ENCODE measurements at places on chromosomes 7 and 10. TPM values are rescaled to one million over a fixed set of nuclear protein-coding genes. Genes with fewer than 3 reads are reported as not detected.
A peak's percentile ranks its signal among the peaks of the same experiment; 100 is the strongest.

GRCh38 chr10:75432176-75432575 is 752 bp downstream of the LRMDA start:
- no peaks in the 10 kb centered on the region for H3K27me3 ChIP-seq
- H3K27ac ChIP-seq, result no peak overlapping the region
- H3K4me3 ChIP-seq, result peak overlapping the region; percentile 61
- no peaks in the 10 kb centered on the region for H3K36me3 ChIP-seq
- H3K4me1 ChIP-seq, result no peaks in the 10 kb centered on the region

DNA sequence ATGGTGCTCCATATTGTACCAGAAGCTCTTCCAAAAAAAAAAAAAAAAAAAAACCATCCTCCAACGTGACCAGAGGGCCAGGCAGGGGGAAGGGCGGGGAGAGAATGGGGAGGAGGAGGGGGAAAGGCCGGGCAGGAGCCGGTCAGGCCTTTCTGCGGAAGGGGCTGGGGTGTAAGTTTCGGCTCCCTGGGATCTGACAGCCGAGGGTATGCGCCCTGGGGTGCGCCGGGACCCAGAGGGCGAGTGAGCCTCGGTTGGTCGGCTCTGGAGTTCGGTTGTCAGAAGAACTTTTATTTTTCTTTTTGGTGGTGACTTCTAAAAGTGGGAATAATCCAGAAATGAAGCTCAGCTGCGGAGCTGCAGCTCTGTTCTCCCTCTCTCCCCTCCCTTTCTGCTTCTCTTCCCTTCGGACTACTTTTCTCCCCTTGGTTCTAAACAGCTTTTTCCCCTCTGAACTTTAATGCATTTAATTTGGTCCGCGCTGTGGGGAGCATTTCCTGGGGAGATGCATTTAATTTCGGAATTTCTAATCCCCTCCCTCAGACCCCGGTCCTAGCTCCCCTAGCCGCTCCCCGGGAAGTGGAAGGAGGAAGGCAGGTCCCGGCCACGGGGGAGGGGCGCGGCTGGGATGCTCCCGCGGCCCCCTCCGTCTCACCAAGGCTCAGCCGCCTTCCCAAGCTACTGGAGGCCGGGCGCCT is 3.9 kb upstream of the PAX2 start:
- peaks cover 100% of the 10 kb centered on the region for H3K27me3 ChIP-seq
- DNase-seq, result no peak
- no peaks in the 10 kb centered on the region for H3K36me3 ChIP-seq
- peaks cover 13% of the 10 kb centered on the region for H3K4me1 ChIP-seq
- H3K27ac ChIP-seq, result no peak overlapping the region
- H3K4me3 ChIP-seq, result no peak overlapping the region

GRCh38 chr7:5382281-5382892 is 41.2 kb downstream of the TNRC18 start:
- no peak overlapping the region for H3K4me3 ChIP-seq
- H3K4me1 ChIP-seq, result peaks cover 19% of the 10 kb centered on the region
- H3K36me3 ChIP-seq, result no peaks in the 10 kb centered on the region
- H3K27me3 ChIP-seq, result no peaks in the 10 kb centered on the region
- DNase-seq, result no peak

- no peaks in the 10 kb centered on the region for H3K27me3 ChIP-seq
- no peak for DNase-seq
- no peaks in the 10 kb centered on the region for H3K4me1 ChIP-seq
- no peak overlapping the region for H3K4me3 ChIP-seq
Measured at GRCh38 chr7:3412871-3413270, 111.8 kb downstream of the SDK1 start.

DNA sequence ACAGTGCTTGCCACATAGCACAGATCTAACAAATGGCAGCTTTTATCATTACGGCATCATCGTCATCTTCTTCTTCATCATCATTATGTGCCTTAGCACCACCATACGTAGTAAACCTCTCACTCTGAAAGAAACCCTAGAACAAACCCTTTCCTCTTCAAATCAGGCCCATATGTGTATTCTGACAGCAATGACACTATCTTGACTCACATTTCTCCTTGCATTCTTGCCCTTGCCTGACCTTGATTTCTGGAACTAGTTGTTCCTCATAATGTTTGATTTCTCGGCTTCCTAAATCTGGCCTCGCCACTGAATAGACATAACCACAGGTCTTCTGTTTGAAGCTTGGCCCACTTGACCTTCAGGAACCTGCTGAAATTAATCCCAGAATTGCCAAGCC is 115.3 kb downstream of the DGKI start:
- DNase-seq, result no peak
- no peaks in the 10 kb centered on the region for H3K4me1 ChIP-seq
- no peak overlapping the region for H3K27ac ChIP-seq

Gene KCNMA1
- 15.1 TPM for total RNA-seq

GRCh38 chr7:121269798-121270197 is 59.0 kb upstream of the WNT16 start:
- H3K27ac ChIP-seq, result no peak overlapping the region
- no peak for DNase-seq
- no peaks in the 10 kb centered on the region for H3K4me1 ChIP-seq
- no peaks in the 10 kb centered on the region for H3K27me3 ChIP-seq
- no peaks in the 10 kb centered on the region for H3K36me3 ChIP-seq
- H3K4me3 ChIP-seq, result no peak overlapping the region

DNA sequence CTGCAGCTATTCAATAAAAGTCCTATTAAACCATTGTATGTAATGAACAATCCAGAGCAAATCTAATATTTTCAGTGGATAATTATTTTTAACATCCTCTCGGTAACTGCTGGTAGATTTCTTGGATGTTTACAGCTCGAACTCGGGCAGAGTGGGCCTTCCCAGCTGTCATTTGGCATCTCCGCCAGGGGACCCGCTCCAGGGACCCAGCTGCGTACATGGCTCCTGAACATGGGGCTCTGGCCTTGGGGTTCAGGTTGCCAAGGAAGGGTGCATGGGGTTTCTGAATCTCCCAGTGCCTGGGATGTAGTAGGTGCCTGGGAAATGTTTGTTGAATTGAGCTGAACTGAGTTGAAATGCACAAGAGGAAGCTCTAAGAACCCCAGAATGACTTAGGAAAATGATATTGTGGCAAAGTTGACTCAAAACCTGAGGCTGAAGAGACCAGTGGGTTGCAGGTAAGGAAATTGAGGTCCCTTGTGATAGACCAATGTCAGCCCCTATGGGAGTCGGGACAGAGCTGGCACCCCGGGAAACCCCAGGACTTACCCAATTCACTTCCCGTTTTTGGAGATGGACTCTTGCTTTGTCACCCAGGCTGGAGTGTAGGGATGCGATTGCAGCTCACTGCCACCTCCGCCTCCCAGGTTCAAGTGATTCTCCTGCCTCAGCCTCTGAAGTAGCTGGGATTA is 228.4 kb downstream of the CUX1 start:
- no peak for DNase-seq
- no peaks in the 10 kb centered on the region for H3K27me3 ChIP-seq

Gene FAM20C
- total RNA-seq, result 71.0 TPM

DNA sequence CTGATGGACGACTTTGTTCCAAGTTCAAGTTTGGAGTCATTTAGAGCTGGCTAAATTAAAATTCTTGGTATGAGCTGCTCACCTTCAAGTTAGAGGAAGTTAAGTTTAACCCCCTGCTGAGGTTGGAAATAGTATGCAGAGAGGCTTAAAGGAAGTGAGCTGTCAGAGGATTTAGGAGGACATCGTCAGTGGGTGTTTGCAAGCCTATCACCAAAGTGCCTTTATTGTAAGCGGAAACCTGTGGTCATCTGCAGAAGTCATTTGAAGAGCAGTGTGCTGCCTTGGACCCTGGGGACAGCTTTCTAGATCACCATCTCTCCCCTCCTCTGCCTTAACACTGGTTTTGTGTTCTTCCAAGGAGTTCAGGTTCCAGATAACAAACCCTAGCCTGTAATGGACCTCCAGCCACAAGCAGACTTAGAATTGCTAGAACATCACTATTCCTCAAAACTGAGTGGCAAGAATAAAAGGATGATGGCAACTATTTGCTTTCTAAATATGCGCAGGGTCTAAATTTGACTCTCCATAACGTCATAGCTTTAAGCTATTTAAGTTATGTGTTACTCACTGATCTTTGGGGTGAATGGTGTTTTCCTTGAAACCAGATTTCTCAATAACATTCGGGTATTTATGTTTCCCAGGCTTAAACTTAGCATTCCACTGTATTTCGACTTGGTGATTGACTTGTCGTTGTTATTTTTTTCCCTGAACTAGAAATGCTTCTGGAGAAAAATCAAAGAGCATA is 93.4 kb downstream of the SLC39A12 start:
- H3K27ac ChIP-seq, result no peak overlapping the region
- H3K27me3 ChIP-seq, result no peaks in the 10 kb centered on the region
- H3K4me3 ChIP-seq, result no peak overlapping the region
- DNase-seq, result no peak
- H3K4me1 ChIP-seq, result no peaks in the 10 kb centered on the region
- H3K36me3 ChIP-seq, result no peaks in the 10 kb centered on the region

DNA sequence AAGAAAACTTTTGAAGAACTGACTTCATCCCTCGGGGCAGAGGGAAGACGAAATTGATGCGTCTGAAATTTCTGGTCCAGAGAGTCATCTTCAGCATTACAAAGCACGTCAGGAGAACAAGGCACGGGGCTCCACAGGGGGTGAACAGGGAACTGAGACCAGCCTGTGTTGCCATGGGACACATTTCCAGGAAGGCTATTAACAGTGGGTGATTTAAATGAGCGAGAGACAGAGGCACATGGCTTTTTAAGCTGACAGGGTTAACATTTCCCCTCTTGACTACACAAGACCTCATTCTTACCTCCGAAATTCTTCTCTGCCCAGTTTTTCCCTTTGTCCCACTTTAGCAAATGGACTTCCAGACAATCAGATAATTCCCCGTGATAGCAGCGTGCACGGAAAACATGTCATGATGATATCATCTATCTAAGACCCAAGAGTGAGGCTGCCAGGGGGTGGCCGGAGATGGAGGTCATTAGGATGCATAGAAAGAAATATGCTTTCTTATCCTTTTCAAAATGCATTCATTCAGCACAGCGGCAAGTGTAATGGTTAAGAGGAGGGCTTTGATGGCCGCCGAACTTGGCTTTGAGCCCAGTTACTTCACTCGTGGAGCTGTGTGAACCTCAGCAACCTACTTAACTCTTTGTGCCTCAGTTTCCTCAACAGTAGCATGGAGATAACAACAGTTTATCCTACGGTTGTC is 248.0 kb downstream of the PRPF18 start:
- no peaks in the 10 kb centered on the region for H3K36me3 ChIP-seq
- no peaks in the 10 kb centered on the region for H3K27me3 ChIP-seq

GRCh38 chr7:159061674-159062212 is 82.9 kb downstream of the VIPR2 start:
- H3K27ac ChIP-seq, result no peak overlapping the region
- no peaks in the 10 kb centered on the region for H3K4me1 ChIP-seq
- no peak overlapping the region for H3K4me3 ChIP-seq

GRCh38 chr7:140989068-140989467 is 25.7 kb downstream of the MRPS33 start:
- H3K36me3 ChIP-seq, result no peaks in the 10 kb centered on the region
- no peak for DNase-seq
- no peaks in the 10 kb centered on the region for H3K27me3 ChIP-seq
- no peak overlapping the region for H3K4me3 ChIP-seq
- no peak overlapping the region for H3K27ac ChIP-seq

Gene HOXA7
- total RNA-seq, result 4.6 TPM

DNA sequence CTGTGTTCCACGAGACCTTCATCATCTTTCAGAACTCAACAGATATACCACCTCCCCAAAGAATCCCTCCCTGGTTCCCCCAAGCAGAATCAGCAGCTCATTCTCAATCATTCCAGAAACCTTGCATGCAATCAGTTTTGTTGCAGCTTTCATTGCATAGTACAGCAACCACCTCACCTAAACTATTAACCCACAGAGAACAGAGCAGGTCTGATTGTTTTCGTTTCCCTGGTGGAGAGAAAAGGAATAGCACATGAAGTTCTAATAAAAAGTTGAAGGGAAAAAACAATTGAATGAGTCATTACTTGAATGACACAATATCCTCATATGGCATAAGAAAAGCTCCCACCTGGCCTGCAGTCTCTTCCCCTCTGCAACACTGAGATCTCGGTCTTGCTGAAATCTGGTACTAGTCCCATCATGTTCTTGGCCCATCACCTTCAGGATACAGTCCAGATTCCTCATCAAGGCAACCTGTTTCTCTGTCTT is 147.1 kb upstream of the GDF10 start:
- no peak overlapping the region for H3K4me3 ChIP-seq
- no peak overlapping the region for H3K27ac ChIP-seq
- H3K4me1 ChIP-seq, result no peaks in the 10 kb centered on the region
- no peaks in the 10 kb centered on the region for H3K27me3 ChIP-seq
- DNase-seq, result no peak

- DNase-seq, result no peak
- no peak overlapping the region for H3K27ac ChIP-seq
- H3K4me3 ChIP-seq, result no peak overlapping the region
- H3K36me3 ChIP-seq, result no peaks in the 10 kb centered on the region
- H3K4me1 ChIP-seq, result no peaks in the 10 kb centered on the region
Measured at GRCh38 chr7:55504093-55504859, 68.0 kb downstream of the VOPP1 start.

- H3K4me3 ChIP-seq, result no peak overlapping the region
- H3K4me1 ChIP-seq, result no peaks in the 10 kb centered on the region
- H3K36me3 ChIP-seq, result no peaks in the 10 kb centered on the region
- peak overlapping the region; percentile 63 for H3K27ac ChIP-seq
- no peaks in the 10 kb centered on the region for H3K27me3 ChIP-seq
- DNase-seq, result no peak
Measured at GRCh38 chr10:129891806-129892205, 72.3 kb downstream of the EBF3 start.

GRCh38 chr7:45687185-45687560 is 113.0 kb downstream of the ADCY1 start:
- no peak for DNase-seq
- H3K27ac ChIP-seq, result no peak overlapping the region
- H3K27me3 ChIP-seq, result no peaks in the 10 kb centered on the region
- H3K36me3 ChIP-seq, result no peaks in the 10 kb centered on the region
- no peaks in the 10 kb centered on the region for H3K4me1 ChIP-seq

DNA sequence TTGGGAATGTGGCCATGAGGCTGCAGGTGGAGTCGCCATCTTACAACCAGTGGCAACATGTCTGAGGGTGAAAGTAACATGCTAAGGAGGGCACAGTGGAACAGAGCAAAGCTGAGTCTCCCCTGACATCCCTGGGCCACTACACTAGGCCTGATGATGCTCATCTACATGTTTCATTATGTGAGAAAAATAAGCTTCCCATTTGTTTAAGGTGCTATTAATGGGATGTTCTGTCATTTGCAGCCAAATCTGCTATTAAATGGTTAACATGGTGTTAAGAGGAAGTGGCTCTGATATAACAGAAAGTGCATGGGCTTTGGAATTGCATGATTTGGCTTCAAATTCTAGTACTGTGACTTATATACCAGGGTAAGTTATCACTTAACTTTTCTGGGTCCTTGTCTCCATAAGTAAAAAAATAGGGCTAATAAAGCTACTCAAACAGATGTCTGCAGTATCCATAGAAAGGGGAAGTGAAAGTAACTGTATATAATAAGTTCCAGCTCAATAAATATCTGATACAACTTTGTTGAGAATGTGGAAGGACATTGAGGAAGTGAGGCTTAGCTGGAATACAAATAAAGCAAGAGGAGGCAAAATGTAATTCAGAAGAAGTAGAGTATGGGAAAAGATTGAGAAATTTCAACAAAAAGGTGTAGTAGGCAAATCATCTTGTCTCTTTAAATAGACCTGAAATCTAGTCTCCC is 158.9 kb downstream of the RTKN2 start:
- H3K4me3 ChIP-seq, result no peak overlapping the region
- no peaks in the 10 kb centered on the region for H3K4me1 ChIP-seq
- no peaks in the 10 kb centered on the region for H3K36me3 ChIP-seq
- H3K27ac ChIP-seq, result no peak overlapping the region

GRCh38 chr7:67738958-67739357 is 742.3 kb downstream of the TYW1 start:
- peak; percentile 31 for DNase-seq
- no peaks in the 10 kb centered on the region for H3K36me3 ChIP-seq
- H3K4me1 ChIP-seq, result no peaks in the 10 kb centered on the region
- H3K27me3 ChIP-seq, result no peaks in the 10 kb centered on the region
- peak overlapping the region; percentile 61 for H3K27ac ChIP-seq

Measured in breast epithelium (tissue), 4 donors.